Urinary bladder (tissue), 4 donors: ENCODE measurements at places on chromosomes 12 and 14. TPM values are rescaled to one million over a fixed set of nuclear protein-coding genes. Genes with fewer than 3 reads are reported as not detected.

GRCh38 chr12:120085920-120086645 lies 30.5 kb downstream of the RAB35 start:
- DNase-seq: no peak

GRCh38 chr12:53710091-53710490 lies 17.2 kb downstream of the CALCOCO1 start:
- DNase-seq: no peak

- DNase-seq: no peak
Observed at GRCh38 chr12:5442251-5443006, 10.5 kb downstream of the NTF3 start.

A2M gene
- total RNA-seq: 428 TPM

IRF9 gene
- 56.8 TPM for total RNA-seq
